ENCODE measurements at places on chromosomes 7 and 10. TPM values are rescaled to one million over a fixed set of nuclear protein-coding genes. Genes with fewer than 3 reads are reported as not detected.

GRCh38 chr7:21336743-21337142 is 91.1 kb upstream of the SP4 start:
- DNase-seq, result no peak

DNA sequence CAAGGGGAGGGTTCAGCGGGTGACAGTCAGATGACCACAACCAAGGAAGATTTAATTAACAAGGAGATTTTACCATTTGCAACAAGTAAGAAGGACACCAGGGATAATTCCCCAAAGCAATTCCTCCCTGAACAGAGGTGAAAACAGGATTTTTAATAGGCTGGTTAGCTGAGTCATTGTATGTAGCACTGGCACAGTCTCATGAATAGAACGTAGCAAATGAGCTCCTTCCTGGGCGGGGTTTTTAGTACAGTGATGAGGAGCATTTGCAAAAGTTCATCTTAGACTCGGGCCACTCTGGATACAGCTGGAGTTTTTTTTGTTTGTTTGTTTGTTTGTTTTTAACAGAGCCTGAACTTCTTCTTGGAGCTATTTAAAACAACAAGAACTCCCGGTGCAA is 39.0 kb downstream of the TAC1 start:
- no peak for DNase-seq

DNA sequence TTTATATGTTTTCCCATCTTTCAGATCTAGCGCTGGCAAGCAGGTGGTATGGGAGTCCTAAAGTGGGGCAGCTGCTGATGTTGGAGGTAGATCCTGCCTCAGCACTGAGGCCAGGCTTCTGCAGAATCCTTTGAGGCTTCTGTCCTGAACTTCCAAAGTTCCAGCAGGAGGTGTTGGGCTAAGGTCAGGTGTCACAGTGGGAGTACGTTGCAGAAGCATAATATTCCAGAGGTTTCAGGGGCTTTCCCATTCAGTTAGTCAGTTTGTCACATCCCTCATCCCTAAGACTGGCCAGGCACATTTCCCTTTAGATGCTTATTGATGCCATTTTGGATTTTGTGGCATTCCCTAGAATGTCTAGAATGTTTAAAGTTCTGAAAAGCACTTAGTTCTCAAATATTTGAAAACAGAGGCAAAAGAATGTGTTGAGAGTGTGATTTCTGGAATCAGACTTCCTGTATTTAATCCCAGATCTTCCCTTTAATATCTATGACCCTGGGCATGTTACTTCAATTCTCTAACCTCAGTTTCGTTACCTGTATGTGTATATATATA is 319.1 kb upstream of the PHYHIPL start:
- DNase-seq, result no peak

GRCh38 chr10:14142606-14143250 is 188.0 kb downstream of the FRMD4A start:
- DNase-seq, result no peak

- no peak for DNase-seq
Observed at GRCh38 chr7:87193912-87194311, 25.6 kb downstream of the TMEM243 start.

SLIT1 gene
- polyA plus RNA-seq, result 6.8 TPM

MAP3K8 gene
- 6.7 TPM for polyA plus RNA-seq

HDAC9 gene
- 8.2 TPM for polyA plus RNA-seq

SPDYE11 gene
- polyA plus RNA-seq, result 0.18 TPM

RTKN2 gene
- 12.1 TPM for polyA plus RNA-seq
